NCI-H1417 (cell line): ENCODE measurements at places on chromosomes 4 and X.

DNA sequence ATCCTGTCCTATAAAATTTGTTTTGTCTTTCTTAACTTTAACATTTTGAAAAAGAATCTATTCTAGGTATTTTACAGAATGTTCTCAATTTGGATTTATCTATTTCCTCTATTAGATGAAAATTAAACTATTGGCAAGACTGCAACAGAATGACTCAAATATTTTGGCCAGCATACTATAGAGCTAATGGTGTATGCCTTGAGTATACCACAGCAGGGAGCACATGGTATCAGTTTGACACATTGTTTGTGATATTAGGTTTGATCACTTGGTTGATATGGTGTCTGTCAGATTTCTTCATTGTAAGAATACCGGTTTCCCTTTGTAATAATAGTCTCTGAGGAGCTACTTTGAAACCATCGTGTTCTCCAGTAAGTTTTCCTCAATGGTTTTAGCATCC lies 87.8 kb upstream of the NPNT start:
- no peak for DNase-seq

- DNase-seq: peak; percentile 77
Observed at GRCh38 chrX:155263854-155264628, at the start of gene RAB39B. Gene RAB39B (minus strand): TSS chrX:155264491. CDS start chrX:155264288, 203 bp downstream.

DNA sequence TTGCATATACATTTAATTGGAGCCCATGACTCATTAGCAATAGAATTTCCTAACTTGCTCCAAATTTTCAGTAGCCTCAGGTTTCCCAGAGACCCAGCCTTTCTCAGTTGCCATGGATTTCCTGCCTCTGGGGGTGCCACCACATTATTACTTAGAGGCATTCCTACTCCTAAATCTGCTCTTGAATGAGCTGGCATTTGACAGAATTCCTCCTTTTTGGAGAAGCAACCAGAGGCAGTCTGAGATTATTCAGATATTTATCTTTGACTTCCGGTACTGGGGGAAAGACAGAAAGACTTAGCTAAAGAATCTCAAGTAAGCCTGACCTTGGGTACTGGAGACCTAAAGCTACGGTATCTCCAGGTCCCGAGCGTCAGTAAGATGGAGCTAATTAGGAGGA lies 76.3 kb downstream of the DCHS2 start:
- DNase-seq: no peak

- no peak for DNase-seq
Observed at GRCh38 chrX:121831601-121832000, 784.2 kb downstream of the GLUD2 start.

GRCh38 chr4:147096667-147097604 lies 151.3 kb upstream of the TTC29 start:
- DNase-seq: no peak

GRCh38 chrX:55210931-55211677 lies 9.0 kb upstream of the PAGE5 start:
- no peak for DNase-seq

DNA sequence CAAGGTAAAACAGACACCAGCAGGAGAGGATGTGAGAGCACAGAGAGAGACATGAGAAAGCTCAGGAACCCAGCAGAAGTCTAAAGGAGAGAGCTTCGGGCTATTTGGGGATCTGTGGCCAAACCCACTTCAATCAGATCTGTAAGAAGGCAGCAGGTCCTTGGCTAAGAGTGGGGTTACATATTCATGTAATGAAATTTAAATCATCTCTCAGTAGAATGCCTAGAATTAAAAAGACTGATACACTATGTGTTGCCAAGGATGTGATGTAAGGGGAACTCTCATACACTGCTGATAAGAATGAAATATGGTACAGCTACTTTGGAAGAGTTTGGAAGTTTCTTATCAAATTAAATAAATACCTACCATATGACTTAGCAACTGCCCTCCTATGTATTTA lies 35.8 kb downstream of the PDE5A start:
- DNase-seq: no peak

DNA sequence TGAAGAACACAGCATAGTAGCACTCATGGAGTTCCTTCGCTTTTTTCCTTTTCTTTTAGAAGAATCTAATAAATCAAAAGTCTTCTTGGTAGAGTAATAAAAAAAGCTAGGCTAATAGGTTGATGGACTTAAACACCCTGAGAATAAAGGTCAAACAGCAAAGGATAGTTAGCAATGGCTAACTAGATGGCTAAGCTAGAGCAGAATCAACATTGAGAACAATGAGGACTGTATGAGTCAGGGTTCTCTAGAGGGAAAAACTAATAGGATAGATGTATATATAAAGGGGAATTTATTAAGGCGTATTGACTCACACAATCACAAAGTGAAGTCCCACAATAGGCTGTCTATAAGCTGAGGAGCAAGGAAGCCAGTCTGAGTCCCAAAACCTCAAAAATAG lies 550.9 kb downstream of the GLUD2 start:
- no peak for DNase-seq

- no peak for DNase-seq
Observed at GRCh38 chr4:19592391-19592790, 659.3 kb upstream of the SLIT2 start.

DNA sequence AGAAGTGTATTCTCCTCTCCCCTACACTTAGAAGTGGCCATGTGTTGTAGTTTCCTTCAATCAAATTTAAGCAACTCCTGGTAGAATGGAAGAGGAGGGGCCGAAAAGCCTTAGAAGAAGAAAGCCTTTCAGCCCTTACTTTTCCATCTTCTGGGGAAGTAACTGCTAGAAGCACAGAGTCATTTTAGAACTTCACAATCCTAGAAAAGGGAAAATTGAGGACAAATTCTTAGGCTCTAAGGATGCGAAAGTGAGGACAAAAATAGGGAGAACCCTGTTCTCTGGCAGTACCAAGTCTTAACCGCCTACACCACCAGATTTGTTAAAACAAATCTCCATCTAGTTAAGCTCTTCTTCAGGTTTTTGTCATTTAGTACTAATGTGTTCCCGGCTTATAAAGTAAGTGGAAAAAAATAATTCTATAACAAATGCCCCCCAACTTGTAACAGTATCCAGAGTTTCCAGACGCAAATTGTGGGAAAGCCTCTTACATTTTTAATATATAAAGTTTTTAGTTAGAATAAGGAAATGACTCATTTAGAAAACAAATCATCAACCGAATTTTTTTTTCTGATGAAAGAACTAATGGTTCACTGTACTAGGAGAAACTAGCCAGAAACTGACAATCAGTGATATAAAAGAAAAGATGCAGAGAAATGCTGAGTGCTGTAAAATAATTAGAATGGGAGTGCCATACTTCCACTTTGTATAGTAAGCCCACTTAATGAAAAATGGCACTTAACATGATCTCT lies 76.0 kb downstream of the ARAP2 start:
- no peak for DNase-seq

DNA sequence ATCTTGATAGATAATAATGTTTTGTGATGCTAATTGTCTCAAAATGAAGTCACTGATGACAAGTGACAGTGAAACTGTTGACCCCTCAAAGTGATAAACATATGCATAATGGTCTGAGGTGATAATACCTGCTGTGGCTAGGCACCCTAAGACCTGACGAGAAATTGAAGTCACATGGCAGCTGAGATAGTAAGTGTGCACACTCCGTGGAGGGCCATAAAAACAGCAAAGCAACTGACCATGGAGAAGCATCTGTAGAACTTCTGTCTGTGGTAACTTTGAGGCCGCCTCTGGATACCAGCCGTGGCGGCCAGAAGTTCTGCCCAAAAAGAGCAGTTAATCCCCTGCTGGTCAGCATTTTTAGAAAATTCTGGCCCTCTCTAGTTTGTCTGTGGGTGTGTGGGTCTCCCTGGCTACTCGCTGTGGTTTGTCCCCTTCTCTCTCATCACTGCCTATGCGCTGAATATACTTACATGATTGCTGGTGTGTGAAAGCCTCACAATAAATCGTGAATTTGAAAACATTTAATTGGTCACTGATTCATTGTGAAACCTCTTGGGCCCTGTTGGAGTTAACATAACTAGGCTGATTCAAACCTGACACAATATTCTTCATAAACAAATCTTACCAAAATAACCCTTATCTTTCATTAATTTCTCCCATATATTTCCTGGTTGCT lies 50.6 kb downstream of the CCDC149 start:
- DNase-seq: no peak

- DNase-seq: no peak
Observed at GRCh38 chr4:87078987-87079486, 141.4 kb downstream of the KLHL8 start.

DNA sequence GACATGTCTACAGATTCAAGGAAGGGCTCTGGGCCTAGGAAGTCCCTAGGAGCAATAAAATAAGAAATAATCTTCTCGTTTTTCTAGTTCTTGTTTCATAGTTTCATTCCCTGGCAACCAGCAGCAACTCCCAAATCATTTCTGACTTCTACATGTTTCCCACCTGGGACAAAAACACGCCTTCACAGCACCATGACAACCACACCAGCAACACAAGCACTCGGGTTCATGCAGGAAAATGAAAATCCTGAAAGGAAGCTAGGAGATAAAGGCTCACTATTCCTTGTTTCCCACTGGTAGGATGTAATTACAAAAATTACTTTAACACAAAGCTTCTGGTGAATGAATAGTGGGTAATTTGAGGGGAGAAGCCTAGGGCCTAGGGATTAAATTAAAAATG lies 158.9 kb downstream of the ADAMTS3 start:
- DNase-seq: no peak

GRCh38 chr4:68907788-68908700 lies 43.6 kb downstream of the UGT2A3 start:
- no peak for DNase-seq

GRCh38 chrX:134886002-134886596 lies 104.7 kb upstream of the SMIM10 start:
- peak; percentile 5 for DNase-seq
